ENCODE measurements at places on chromosomes 12 and 14. TPM values are rescaled to one million over a fixed set of nuclear protein-coding genes. Genes with fewer than 3 reads are reported as not detected.

DNA sequence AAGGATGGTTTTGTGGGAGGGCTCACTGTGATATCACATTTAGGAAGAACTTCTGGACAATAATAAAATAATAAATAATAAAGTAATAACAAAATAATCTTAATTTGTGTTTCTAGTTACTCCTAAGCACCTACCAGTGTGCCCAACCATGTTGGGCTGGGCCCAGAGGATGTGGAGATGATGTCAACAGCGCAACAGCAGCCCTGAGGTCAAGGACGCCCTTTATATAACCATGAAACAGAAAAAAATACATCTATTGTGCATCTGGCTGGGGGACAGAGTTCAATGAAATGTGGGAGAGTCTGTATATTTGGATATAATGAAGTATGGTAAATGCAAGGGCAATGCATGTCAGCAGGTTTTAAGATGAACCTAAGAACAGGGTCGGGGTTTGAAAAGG lies 552.8 kb downstream of the VRK1 start:
- no peak for DNase-seq

The BEGAIN gene
- 0.18 TPM for total RNA-seq

DNA sequence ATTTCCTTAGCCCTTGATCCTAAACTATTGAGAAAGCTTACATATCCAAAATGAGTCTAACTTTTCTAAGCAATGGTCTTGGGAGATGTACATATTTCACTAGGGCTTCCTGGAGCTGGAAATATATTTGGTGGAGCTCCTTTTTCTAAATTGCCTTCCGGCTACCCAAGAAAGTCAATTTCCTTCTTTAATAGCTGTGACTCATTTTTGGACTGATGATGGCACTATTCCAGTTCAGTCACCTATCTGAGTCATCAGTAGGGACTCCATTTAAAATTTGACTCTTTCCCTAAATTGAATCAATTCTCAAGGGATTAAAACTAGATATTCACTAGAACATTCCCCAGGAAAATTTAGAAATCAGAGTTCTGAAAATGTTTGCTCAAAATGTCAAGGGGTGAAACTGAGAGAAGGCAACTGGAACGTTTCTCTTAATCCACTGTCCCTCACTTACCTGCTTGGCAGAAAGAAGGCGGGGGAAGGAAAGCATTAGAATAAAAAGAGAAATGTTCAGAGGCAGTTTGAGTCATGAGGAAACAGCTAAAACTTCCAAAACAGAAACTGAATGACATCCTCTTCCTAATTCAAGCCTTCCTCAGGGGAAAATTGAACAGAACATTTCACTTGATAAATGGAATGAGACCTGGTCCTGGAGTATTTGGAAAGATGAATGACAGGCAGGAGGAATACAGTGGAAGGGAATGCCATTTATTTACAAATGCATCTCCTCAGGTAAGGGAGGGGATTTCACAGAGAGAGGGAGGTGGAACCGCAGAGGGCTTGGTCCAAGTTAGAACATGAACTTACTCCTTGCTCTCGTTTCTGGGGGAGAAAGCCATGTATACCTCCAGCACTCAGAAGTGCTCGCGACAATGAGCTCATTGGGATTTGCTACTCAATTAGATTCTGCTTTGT lies 91.2 kb downstream of the RGS6 start:
- no peak for DNase-seq

GRCh38 chr12:25241167-25242020 lies 9.3 kb downstream of the KRAS start:
- DNase-seq = peak; percentile 79

- peak; percentile 57 for DNase-seq
Measured at GRCh38 chr14:51165415-51165814, 70.5 kb upstream of the TRIM9 start.

- peak; percentile 37 for DNase-seq
Measured at GRCh38 chr12:103657331-103657730, 70.3 kb downstream of the STAB2 start.

GRCh38 chr12:54409267-54409666 lies 9.8 kb downstream of the ITGA5 start:
- DNase-seq = no peak

The MYO1A gene
- total RNA-seq = 0.09 TPM

GRCh38 chr12:50004696-50005095 lies 20.6 kb downstream of the RACGAP1 start:
- no peak for DNase-seq

DNA sequence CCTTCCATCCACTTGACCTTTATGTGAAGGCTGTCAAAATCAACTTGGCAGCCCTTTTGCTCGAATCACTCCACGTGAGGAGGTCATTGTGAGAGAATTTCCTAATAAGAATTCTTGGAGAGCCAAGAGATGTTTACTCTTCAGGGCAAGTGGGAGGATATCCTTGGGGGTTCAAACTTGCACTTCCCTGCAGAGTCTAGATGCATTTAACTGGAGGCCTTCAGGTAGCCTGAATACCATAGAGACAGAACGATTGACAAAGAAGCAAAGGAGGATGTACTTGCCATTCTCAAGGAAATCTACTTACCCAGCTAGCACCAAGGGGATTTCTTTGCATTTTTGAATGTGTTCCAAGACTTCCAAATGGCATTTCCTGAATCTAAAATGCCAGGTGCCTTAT lies 1702.6 kb upstream of the FLRT2 start:
- DNase-seq = no peak

DNA sequence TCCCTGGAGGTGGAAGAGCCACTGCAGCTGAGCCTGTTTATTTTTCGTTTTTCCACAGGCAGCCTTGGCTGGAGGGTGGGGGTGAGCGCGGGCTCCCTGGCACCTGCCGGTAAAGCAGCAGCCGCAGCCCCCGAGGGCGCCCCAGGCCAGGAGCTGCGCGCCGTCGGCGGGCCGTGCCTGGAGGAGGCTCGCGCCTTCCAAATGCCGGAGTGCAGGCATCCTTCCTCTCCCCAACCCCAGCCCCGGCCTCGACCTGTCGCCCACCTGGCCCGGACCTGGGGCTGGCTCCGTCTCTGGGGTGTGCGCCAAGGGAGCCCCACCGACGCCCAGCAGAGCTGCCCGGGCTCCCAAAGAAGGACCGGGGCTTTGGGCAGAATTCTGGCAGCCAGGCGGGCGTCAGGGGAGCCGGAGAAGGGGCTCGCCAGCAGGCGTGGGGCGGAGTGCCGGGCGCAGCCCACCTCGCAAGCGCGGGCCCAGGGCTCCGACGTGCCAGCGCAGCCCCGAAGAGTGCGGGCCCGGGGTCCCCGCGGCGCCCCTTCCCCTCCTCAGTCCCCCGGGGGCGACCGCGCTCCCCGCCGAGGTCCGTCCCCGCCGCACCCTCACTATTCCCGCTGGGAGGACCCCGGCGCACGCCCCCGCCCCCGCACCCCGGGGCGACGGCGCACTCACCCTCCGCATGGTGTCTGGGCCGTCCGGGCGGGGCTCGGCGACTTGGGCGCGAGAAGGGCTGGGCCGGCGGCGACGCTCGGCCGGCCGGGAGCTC lies 130.3 kb downstream of the NDUFA12 start:
- DNase-seq = no peak

- DNase-seq = peak; percentile 40
Measured at GRCh38 chr12:55818886-55819285, 1.0 kb downstream of the ORMDL2 start.

DNA sequence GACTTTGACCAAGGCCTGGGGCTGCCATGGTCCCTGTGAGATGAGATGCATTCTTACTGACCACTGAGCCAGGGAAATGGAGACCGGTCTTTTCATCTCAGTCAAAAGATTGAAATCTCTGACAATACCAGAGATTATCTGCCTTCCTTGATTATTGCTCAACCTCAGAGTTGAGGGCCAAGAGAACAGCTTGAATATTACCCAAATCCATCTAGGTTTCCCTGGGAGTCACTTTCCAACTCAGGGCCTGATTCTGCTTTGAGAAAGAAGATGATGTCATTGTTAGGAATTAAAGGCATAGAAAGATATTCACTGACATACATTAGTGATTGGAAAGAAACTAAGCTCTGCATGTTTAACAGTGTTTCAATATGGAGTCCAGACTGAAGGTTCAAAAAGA lies 515.9 kb upstream of the TBX3 start:
- DNase-seq = peak; percentile 88

All from fibroblast of the aortic adventitia (primary cell).